ENCODE measurements at places on chromosomes 5 and 9. TPM values are rescaled to one million over a fixed set of nuclear protein-coding genes. Genes with fewer than 3 reads are reported as not detected.

The CCDC183 gene
- 0.85 TPM for total RNA-seq

The BRD8 gene
- total RNA-seq, result 45.2 TPM

The KIF27 gene
- 1.8 TPM for total RNA-seq

The SPATA31C1 gene
- total RNA-seq, result 0.03 TPM

The NFX1 gene
- total RNA-seq, result 21.9 TPM

The ACOT12 gene
- total RNA-seq, result not detected

- no peak for DNase-seq
Observed at GRCh38 chr9:133385452-133385851, 9.3 kb downstream of the STKLD1 start.

- peak; percentile 58 for DNase-seq
Observed at GRCh38 chr5:1756481-1756880, 43.2 kb downstream of the MRPL36 start.

GRCh38 chr5:171773106-171773505 lies 12.5 kb upstream of the SMIM23 start:
- no peak for DNase-seq

- no peak for DNase-seq
Observed at GRCh38 chr5:165999693-166000320, 2291.6 kb upstream of the WWC1 start.

DNA sequence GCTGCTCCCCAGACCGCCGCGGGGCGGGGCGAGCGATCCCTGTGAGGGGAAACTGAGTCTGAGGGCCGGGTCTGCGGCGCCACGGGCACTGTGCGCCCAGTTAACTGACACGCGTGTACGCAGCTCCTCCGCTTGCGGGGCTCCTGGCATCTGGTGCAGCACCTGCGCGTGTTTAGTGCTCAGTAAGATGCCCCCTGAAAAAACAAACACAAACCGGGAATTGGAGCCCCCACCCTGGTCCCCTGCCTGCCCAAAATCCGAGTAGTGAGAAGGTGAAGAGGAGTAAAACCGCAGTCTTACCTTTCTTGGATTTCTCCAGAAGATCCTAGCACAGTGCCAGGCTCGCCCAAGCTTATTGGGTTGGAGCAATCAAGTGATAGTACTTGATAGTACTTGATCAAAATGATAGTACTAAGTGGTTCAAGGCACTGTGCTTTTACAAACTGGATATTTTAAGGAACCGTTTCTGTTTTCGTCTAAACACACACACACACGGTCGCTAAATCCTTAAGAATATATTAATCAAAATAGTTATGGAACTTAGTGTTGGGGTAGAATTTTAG lies 2.7 kb upstream of the TRAF1 start:
- DNase-seq, result no peak

- no peak for DNase-seq
Observed at GRCh38 chr9:14671377-14671776, 21.9 kb downstream of the ZDHHC21 start.

All from H7 (cell line).